ENCODE measurements at places on chromosomes 16 and 17.

- DNase-seq, result peak; percentile 44
These were observed 141.1 kb downstream of the CCDC182 start for GRCh38 chr17:57603978-57604377.

- DNase-seq, result no peak
These were observed 17.9 kb downstream of the CASKIN1 start for GRCh38 chr16:2178321-2179106.

DNA sequence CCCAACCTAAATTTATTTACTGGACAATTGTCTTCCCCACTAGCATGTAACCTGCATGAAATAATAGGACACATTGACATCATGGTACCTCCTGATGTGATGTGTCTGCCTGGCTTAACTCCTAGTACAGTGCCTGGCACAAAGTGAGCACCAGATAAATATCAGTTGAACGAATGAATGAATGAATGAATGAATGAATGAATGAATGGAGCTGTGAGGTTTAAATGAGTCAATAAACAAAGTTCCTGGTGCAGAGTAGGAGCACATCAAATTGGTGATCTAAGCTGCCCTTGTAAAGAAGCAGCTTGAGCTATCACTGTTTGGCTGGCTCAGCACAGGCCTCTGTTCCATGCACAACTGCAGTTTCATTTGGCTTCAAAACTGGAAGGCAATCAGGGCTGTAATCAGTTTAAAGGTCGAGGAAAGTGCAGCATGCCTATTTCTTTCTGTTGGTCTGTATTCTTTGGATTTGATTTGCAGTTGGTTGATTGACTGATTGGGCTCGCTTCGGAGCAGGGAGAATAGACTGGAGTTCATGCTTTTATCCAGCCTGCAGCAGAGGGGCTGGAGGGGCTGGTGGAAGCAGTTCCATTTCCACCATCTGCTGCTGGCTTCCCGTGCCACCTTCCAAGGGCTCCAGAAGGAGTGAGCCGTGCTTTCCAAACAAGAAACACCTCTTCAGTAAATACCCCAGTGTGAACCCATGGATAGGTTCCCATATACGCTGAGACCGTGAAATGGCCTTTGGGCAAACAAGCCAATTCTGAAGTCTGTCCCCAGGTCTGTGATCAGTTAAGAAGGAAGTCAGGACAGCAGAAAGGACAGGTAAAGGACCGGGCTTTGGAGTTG lies 54.6 kb downstream of the GPRC5B start:
- no peak for DNase-seq

GRCh38 chr16:58850678-58851020 lies 116.5 kb upstream of the GOT2 start:
- no peak for DNase-seq

DNA sequence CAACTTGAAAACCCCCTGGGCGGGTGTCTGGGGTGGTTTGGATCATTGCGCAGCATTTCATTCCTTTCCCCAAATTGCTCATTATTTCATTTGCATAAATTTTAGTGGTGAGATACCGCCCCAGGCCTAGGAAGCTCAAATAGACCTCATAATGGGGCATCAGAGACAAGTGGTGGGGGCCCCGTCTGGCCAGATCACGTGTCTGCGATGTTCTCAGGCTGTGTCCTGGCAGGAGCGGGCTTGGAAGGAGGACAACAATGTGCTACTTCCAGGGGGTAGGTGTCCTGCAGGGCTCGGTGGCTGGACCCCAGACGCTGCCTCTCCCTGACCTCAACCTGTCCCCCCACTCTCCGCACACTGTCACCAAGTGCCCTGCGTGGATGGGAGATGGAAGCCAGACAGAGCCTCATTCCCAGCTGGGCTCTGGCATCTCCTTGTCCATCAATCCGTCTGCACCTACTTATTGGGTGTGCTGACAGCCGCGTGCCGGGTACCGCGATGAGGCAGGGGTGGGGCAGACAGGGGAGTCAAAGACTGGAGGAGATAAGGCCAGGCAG lies 116.9 kb downstream of the NTN1 start:
- no peak for DNase-seq

DNA sequence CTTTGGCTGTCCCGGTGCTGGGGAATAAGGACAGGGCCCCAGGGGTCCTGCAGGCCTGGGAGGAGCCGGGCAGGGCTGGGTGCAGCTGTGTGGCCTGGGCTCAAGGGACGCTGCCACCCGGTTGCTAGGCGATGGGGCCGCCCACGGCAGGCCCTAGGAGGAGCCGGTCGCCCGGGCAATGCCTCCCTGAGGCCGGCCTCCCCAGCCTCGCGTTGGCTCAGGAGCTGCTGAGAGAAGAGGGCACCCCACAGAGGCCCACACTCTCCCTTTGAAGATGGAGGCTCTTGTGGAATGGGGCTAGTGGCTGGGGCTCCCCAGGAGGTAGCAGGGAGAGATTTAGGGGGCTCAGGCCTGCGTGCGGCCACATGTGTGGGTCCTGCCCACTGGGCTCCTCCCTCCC lies at the start of gene CIBAR2:
TSS of gene CIBAR2 (minus strand) at position 109 of the 400 bp plus-strand sequence. CDS start 120 bp downstream, outside the sequence.
- no peak for DNase-seq

GRCh38 chr16:23826528-23827045 lies 9.2 kb upstream of the PRKCB start:
- DNase-seq, result no peak

GRCh38 chr16:27165576-27165975 lies 37.8 kb upstream of the KDM8 start:
- DNase-seq, result no peak

DNA sequence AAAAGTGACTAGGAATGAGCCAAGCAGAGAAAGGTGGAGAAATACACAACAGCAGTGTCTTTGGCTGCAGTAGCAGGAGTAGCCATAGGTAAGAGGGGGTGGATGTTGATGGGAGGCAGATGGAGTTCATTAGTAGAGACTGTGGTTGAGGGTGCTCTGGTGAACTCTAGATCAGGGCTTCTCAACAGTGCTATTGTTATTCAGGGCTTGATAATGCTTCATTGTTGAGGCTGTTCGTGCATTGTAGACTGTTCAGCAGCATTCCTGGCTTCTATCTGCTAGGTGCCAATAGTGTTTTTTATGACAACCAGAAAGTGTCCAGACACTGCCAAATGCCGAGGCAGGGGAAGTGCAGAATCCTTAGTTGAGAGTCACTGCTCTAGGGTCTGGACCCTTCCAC lies 3.6 kb downstream of the ALKBH5 start:
- DNase-seq, result no peak

DNA sequence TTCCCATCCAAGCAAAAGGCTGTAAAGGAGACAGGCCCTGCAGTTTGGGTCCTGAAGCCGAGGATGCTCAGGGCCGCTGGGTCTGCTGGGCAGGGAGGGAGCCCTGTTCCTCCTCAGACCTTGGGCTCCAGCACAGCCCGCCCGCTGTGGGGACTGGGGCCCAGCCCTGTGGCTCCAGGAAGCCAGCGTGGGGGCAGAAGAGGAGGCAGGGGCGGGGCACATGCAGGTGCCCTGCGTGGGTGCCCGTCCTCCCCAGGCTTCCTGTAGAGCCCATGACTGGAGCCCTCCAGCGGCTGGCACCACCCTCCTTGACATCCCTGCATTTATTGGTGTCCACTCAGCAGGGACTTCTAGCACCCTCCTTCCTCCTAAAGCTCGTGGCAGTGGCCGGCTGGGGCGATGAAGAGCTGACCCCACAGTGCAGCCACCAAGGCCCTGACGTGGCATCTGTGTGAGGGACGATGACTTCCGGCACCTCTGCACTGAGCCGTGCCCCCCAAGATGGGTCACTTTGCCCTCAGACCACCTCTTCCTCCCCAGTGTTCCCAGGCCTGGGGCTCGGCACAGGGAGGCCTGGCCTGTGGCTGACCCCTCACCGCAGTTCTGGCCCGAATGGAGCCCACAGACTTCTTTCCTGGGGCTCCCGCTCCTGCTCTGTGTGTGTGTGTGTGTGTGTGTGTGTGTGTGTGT lies 9.9 kb downstream of the PRSS27 start:
- no peak for DNase-seq

DNA sequence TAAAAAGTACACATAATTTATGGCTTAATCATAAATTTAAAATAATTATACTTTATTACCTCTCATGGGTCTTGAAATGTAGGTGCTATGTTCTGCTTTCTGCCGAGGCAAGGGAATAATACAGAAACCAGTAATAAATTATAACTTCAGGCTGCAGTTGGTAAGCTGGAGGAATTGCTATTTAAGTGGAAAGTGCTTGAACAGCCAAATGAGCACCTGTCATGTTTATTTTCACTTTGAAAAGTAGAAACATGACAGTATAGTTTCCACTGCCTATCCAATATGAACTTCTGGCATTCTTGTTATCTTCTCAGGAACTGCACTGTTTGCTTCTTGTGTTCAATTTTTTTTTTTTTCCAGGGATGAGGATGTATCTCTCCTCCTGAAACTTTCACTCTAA lies 146.0 kb downstream of the FTO start:
- DNase-seq, result no peak

GRCh38 chr17:4482338-4483011 lies 16.2 kb upstream of the SPNS2 start:
- DNase-seq, result no peak

- DNase-seq, result no peak
These were observed 32.1 kb upstream of the SREBF1 start for GRCh38 chr17:17868641-17869522.

- DNase-seq, result no peak
These were observed 56.1 kb upstream of the BCAR1 start for GRCh38 chr16:75307506-75307905.

- DNase-seq, result no peak
These were observed 3.5 kb downstream of the ZFPM1 start for GRCh38 chr16:88456356-88457292.

GRCh38 chr16:9645911-9646310 lies 536.3 kb downstream of the GRIN2A start:
- no peak for DNase-seq

DNA sequence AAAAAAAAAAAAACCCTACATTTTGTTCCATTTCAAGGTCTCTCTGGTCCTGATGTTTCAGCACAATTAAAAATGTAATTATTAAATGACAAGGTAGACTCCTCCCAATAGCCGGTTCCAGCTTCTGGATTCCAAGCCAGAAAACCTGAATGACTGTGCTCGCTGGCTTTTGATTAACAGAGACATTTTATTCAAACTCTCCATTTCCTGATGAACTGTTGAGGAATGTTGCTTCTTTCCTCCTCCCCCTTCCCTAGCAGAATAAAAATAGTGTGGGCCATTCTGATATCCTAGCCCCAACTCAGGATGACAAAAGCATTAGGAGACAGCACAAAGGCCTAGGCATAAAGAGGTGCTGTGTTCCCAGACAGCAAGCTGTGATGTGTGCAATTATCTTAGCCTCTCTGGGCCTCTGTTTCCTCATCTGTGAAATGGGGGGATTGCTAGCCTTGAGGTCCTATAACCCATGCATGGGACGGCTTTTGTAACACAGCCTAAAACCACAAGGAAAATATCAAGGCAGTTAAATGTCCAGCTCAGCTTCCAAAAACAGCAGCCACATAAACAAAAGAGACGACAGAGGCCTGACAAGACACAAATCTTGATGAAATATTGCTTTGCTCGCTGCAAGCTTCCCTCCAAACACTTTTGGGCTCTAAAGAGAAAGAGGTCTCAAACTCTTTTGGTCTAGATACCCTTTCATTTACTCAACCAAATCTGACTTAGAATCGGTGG lies 127.2 kb upstream of the RCVRN start:
- no peak for DNase-seq

DNA sequence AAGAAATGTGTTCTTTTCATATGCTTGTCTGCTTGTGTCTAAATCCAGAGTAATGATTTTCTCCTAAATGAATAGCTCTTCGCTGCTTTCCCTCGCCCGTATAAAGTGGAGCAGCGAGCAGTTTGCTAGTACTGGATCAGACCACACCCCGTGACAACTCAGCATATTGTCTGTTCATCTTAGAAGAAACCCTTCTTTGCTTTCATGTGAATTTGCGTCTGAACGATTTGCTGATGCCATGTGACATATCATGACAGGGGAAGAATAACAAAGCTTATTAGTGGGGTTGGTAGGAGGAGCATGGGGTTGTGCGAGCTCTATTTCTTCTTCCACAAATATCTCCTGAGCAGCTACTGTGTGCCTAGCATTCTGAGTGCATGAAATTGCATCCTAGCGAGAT lies 44.1 kb upstream of the CACNG4 start:
- DNase-seq, result no peak

DNA sequence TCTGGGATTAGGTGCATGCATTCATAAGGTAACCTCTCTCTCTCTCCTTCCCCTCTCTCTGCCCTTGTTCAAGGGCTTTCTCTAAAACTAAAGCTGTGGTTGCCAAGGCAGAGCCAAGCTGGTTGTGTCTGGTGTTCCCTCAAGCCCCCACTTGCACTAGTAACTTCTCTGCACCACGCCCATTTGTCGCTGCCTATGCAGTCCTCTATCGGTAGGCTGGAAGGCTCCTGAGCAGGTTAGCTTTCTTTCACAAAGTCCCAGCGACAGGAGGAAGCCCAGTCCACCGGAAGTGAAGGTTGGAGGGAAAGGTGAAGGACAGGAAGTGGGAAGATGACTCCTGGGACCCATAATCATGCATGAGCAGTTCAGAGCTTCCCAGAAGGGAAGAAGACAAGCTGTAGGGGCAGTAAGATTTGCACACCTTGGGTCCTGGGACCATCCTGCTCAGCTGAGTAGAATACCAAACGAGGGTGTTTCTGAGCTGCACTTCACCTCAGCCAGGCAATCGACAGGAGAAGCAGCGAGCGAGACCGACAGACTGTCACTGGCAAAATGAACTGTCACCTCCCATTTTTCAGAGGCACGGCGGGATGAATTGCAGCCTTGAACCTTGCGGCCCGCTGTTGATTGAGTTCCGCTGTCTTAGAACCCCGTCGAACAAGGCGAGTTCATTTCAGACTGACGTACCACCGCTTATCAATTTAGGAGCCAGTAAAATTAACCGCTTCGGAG lies 14.7 kb upstream of the SKAP1 start:
- DNase-seq, result no peak

DNA sequence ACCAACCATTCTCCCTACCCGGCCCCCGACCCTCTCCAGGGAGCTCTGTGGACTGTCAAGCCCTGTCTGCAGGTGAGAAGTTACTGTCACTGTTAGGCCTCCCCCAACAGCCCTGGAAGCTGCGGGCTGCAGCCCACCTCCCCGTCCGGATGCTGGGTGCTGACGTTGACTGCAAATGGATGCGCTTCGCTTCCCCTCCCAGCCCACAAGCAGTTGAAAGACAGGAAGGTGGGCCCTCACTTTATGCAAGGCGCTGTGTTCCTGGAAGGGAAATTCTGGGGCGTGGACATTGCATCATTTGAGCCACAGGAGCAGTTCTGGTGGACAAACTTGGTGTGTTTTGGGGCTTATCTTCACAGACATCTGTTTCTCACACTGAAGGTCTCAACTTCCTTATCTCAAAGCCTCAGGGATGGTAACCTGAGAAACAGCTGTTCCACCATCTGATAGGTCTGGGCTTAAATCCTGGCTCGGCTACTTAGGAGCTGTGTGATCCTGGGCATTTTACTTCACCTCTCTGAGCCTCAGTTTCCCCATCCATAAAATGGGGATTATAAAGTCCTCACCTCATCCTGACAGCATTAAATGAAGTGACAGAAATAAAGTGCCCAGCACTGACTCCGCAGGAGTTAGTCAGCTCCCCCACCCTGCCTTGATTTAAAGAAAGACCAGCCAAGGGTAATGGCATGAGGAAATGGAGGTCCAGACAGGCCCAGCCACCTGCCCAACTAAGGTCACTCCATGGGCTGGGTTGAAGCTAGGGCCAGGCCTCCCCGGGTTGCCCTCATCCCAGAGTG lies 4.6 kb upstream of the DRC7 start:
- no peak for DNase-seq

- no peak for DNase-seq
These were observed 237.8 kb downstream of the PRKCA start for GRCh38 chr17:66540131-66540781.

GRCh38 chr16:28182801-28183200 lies 29.0 kb downstream of the XPO6 start:
- no peak for DNase-seq

GRCh38 chr17:17551361-17551760 lies 40.1 kb downstream of the PEMT start:
- DNase-seq, result no peak

GRCh38 chr16:57998486-57998885 lies 2.0 kb downstream of the ZNF319 start:
- DNase-seq, result peak; percentile 40
